Natural killer cell treated with Interleukin-12 subunit alpha and Interleukin-12 subunit beta and Interleukin-15 and Interleukin-18, amount 100 ng/mL, for 72 hours (primary cell): ENCODE measurements at places on chromosomes 7 and 10. TPM values are rescaled to one million over a fixed set of nuclear protein-coding genes. Genes with fewer than 3 reads are reported as not detected.

The CLCN1 gene
- 0.10 TPM for total RNA-seq

- peak; percentile 47 for DNase-seq
Observed at GRCh38 chr7:157688533-157689268, 351.9 kb downstream of the DNAJB6 start.

DNA sequence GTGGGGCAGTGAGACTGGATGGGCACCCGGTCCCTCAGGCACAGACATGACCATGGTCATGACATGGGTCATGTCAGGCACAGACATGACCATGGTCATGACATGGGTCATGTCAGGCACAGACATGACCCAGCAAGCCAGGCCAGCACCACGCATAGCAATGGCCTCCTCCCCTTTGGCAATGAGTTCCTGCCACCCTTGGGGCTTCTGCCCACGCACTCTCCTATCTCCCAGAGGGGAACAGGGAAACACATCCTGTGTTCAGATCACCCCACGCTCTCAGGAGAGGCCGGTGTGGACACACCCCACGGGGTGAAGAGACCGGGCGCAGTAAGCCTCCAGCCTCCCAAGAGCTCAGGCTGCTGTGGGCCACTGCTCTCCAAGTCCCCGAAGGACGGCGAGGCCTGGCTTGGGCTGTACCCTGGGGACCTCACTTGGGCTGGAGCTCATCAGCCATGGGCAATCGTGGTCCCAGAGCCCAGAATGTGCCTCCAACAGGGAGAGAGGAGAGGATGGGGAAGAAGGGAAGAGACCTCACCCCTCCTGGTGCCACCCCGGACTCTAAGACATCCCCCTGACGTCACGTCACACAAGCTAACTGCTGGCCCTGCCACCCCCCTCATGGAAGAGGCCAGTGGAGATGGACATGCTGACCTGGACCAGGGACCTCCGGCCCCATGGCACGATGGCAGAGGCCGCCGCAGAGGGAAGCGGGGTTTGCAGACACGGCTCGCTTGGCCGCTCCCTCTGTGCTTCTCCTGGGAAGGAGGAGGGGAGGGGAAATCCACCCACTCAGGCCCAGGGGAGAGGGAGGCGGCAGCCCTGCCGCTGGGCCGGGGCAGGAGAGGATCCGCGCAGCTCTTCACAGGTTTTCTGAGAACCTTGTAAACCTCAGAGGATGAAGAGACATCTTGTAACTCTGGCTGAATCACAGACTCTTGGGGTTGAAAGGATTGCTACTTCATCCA is 269.6 kb downstream of the ELFN1 start:
- DNase-seq: no peak

The SUPV3L1 gene
- total RNA-seq: 60.8 TPM

- no peak for DNase-seq
Observed at GRCh38 chr7:112086496-112087254, 119.5 kb downstream of the DOCK4 start.

The ARL5B gene
- total RNA-seq: 7.6 TPM

DNA sequence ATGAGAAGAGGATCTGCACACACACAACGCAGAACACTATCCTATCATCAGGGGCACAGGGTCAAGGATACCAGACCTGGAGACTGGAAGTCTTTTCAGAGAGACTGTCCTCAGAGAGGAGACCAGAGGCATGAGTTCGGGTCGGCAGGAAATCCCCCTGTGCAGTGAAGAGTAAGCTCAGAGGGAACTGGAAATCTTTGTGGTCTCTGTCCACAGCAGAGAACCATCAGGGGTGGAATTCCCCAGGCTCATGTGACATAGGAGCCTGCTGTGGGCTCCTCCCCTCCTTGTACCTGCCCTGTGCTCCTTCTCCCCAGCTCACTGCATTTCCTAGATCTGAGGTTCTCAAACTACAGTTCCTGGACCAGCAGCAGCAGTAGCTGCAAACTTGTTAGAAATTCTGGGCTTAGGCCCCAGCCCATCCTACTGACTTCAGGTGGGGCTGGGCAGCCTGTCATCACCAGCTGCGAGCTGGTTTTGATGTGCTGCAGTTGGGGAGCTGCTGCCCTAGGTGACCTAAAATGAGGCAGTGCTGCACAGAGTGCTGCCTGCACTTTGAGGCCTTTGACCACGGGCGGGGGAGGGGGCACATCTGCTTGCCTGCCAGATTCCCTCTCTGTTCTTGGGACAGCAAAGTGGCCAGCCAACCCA is 2.4 kb downstream of the ZMIZ2 start:
- peak; percentile 82 for DNase-seq

DNA sequence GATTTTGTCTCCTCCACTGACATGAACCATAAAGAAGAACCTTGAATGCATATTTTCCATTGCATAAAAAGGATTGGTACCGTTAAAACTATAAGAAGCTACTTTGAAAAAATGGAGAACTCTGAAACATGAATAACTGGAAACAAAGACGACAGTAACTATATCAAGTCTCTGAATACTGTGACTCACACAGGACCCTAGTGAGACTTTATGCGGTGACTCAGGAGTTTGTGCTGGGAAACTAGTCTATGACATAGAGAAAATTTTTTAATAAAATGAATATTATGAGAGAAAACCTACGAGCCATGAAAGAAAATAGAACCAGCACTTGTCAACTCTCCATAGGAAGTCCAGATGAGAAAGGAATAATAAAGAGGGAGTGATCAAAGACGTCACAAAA is 339.9 kb upstream of the ADARB2 start:
- no peak for DNase-seq
